ENCODE measurements at places on chromosomes 16 and 17.

GRCh38 chr16:83854420-83854819, 44.5 kb upstream of the MLYCD start:
- no peak for DNase-seq

DNA sequence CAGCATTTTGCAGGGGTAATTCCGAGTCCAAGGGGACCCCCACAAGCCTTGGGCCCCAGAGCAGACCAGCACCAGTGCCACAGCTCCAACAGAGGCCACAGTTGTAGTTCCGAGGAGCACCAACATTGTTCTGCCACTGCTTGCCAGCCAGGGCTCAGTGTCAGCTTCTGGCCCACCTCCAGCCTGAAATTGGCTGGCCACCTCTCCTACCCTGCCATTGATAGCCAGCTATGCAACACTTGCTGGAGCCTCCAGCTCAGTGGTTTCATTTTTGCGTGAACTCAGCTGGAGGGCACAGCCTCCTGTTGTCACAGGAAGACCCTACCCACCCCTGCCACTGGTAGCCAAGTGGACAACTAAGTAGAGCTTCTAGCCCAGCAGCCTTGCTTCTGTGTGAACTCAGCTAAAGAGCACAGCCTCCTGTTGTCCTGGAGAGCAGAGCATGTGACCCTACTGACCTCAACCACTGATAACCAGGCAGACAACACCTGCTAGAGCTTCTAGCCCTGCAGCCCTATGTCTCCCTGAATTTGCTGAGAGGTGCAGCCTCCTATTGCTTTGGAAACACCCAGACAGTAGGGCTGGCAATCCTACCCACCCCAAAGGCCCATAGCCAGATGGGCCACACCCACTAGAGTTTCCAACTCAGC, 24.9 kb downstream of the HYDIN start:
- DNase-seq = no peak

DNA sequence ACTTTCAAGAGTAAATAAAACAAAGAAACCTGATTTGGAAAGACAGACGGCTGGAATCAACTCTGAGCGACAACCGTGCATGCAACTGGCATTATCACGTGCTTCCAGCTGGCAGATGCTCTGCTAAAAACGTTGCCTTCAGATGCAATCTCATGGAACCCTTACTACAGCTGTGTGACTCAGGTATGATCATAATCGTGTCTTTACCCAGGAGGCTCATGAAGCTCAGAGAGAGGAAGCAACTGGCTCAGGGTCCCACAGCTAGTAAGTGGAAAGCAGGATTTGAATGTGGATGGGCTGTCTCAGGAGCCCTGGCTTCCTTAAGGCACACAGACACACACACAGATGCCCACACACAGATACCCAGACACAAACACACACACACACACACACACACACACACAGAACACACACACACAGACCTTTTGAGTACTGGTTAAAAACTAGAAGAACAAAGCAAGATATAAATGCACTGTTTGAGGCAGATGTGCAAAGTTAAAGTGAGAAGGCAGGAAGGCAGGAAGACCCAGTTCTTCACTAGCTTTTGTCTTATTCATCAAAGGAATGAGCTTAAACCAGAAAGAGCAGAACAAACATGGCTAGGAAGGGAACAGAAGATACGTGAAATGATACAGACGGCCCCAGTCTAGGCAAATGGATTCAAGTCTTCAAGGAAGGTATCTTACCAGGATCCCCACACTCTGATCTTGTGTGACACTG, 275.2 kb downstream of the MAF start:
- no peak for DNase-seq

- no peak for DNase-seq
Observed at GRCh38 chr17:29057361-29057760, 14.4 kb downstream of the PIPOX start.

- DNase-seq = no peak
Observed at GRCh38 chr17:13646969-13647542, 45.3 kb upstream of the HS3ST3A1 start.

DNA sequence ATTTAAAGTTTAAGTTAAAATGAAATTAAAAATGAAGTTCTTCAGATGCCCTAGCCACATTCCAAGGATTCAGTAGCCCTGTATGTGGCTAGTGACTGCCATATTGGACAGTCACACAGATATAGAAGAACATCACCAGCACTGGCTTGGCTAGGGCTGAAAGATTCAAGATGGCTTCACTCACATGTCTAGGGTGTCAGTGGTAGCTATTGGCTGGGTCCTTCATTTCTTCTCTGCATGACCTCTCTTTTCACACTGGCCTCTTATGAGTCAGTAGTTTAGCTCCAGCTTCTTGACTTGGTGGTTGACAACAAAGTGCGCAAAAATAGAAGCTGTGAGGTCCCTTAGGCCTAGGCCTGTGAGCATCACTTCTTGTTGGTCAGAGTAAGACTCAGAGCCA, 1.7 kb upstream of the CDC27 start:
- DNase-seq = no peak

DNA sequence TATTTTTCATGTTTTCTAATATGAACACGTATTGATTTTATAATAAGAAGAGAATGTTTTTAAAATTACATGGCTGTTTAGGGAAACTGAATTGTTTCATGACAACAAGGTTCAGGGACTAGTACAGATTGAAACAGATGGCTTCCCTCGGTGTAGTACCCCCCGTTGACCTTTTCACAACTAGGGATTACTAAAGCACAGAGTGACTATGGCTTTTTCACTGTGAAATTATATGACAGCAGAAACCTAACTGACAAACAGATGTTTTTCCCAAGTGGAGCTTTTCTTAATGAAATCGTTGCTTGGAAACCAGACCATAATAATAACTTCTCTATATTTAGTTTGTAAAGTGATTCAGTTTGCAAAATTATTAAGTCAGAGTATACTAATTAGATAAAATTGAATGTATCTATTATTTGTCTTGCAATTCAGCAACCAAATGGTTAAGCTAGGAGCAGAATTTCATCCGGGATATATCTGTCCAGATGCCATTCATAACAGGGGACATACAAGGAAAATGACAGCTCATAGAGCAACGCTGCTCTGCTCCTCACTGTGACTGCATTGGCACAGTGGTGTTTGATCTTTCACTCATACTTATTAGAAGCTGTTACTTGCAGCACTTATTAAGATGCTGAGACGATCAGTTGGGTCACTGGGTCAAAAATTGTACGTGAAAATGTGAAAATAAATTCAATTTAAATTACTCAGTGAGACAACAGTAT, 111.7 kb downstream of the TANGO6 start:
- no peak for DNase-seq

- DNase-seq = no peak
Observed at GRCh38 chr17:13756763-13757162, 155.0 kb upstream of the HS3ST3A1 start.

- no peak for DNase-seq
Observed at GRCh38 chr17:77657839-77658238, 300.7 kb upstream of the TNRC6C start.

DNA sequence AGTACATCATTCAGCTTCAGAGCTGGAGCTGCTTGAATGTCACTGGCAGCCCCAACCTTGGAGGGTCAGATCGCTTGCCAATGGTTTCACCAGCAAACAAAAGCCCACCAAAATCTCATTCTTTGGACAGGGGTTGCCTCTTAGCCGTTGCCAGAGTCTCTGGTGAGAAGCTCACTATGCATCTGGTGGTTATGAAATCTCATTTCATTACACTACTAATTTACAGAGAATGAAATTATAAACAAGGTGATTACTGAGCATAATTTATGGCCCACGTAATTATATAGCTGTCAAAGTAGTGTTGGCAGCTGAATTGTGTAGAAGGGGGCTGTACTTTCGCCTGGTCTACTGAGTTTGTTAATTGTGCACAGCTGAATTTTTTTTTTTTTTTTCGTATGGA, 688.9 kb upstream of the KIF2B start:
- DNase-seq = no peak

All from stimulated activated CD4-positive, alpha-beta T cell treated with anti-CD3 and anti-CD28 coated beads, Interleukin-12 subunit alpha, Interleukin-12 subunit beta, amount 100 ng/mL, for 4 hours (primary cell).